ENCODE measurements at places on chromosomes 7 and 10. TPM values are rescaled to one million over a fixed set of nuclear protein-coding genes. Genes with fewer than 3 reads are reported as not detected.

DNA sequence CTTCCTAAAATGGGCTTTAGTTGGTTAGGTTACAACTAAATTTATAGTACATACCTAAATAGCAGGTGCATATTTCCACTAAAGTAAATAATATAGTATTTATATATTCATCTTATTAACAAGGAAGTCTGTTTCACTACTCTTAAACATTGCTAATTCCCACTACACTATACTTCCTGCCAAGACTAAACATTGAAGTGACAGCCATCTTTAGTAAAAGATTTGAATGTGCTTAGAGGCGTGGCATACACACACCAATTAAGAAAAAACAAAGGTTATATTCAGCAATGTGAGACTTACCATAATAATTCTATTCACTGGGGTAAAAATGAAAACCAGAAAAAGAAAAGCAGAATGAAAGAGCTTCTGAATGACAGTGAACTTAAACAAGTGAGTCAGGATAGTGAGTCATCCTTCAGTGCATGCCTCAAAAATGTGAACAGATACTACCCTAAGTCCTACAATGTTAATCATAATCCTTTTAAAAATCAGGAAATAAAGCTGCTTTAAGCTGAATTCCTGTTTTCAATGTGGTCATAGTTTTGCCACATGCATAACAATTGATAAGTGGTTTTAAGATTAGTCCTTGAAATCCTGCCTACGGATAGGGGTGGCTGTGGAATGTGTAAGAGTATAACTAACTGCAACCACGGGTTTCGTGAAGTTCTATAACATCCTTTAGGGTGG, 59.4 kb downstream of the USP6NL start:
- H3K36me3 ChIP-seq: no peaks in the 10 kb centered on the region
- H3K4me1 ChIP-seq: peaks cover 23% of the 10 kb centered on the region
- peaks cover 10% of the 10 kb centered on the region for H3K27me3 ChIP-seq
- no peak for DNase-seq
- H3K27ac ChIP-seq: no peak overlapping the region

DNA sequence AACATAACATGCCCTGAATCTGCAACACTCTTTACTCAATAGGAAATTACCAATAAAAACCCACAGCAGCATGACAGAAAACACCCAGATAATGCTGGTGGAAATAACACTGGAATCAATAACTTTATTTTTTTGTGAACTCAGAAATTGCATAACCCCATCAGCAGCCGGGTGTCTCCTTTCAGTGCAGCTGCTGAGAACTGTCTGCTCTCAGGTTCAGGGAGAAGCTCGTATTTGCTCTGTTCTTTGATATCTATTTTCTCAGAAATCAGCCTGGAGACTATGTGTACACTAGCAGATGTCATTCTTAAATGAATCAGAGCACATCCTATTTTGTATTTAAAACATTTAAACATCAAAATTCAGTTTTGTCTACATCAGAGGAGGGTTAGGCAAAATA, 506.0 kb downstream of the POM121L12 start:
- H3K27me3 ChIP-seq: no peaks in the 10 kb centered on the region
- H3K4me1 ChIP-seq: no peaks in the 10 kb centered on the region
- H3K36me3 ChIP-seq: no peaks in the 10 kb centered on the region
- no peak overlapping the region for H3K4me3 ChIP-seq
- DNase-seq: no peak

- H3K36me3 ChIP-seq: no peaks in the 10 kb centered on the region
- H3K27ac ChIP-seq: no peak overlapping the region
- DNase-seq: no peak
- H3K4me3 ChIP-seq: no peak overlapping the region
These were observed 45.1 kb downstream of the ZMIZ1 start for GRCh38 chr10:79113827-79114226.

The OR9A2 gene
- 0.30 TPM for total RNA-seq

- no peak overlapping the region for H3K4me3 ChIP-seq
- no peaks in the 10 kb centered on the region for H3K4me1 ChIP-seq
- H3K27ac ChIP-seq: no peak overlapping the region
- no peaks in the 10 kb centered on the region for H3K27me3 ChIP-seq
These were observed 246.1 kb downstream of the LRRTM3 start for GRCh38 chr10:67171970-67172369.

The CCDC172 gene
- not detected for total RNA-seq

- H3K27ac ChIP-seq: peak overlapping the region; percentile 88
- DNase-seq: no peak
- H3K4me1 ChIP-seq: peaks cover 44% of the 10 kb centered on the region
These were observed 152.4 kb upstream of the NRBF2 start for GRCh38 chr10:62980687-62981086.

DNA sequence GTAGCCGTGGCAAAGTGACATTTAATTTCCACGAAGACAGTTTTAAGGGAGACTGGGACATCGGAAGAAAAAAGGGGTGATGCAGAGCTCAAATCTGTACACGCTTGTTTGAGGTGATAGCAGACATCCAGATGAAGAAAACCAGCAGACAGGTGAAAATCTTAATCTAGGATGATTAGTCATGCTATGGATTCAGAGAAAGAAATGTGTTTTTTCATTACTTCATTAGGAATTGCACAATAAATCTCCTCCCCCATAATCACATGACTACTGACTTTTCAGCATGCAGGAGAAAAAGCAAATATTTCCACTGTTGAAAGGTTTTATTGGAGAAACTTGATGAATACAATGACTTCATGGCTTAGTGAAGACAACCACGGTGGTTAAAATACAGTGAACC, 2.5 kb downstream of the NUDT5 start:
- H3K4me3 ChIP-seq: peak overlapping the region; percentile 66
- H3K27ac ChIP-seq: no peak overlapping the region
- H3K27me3 ChIP-seq: no peaks in the 10 kb centered on the region
- peaks cover 35% of the 10 kb centered on the region for H3K4me1 ChIP-seq

DNA sequence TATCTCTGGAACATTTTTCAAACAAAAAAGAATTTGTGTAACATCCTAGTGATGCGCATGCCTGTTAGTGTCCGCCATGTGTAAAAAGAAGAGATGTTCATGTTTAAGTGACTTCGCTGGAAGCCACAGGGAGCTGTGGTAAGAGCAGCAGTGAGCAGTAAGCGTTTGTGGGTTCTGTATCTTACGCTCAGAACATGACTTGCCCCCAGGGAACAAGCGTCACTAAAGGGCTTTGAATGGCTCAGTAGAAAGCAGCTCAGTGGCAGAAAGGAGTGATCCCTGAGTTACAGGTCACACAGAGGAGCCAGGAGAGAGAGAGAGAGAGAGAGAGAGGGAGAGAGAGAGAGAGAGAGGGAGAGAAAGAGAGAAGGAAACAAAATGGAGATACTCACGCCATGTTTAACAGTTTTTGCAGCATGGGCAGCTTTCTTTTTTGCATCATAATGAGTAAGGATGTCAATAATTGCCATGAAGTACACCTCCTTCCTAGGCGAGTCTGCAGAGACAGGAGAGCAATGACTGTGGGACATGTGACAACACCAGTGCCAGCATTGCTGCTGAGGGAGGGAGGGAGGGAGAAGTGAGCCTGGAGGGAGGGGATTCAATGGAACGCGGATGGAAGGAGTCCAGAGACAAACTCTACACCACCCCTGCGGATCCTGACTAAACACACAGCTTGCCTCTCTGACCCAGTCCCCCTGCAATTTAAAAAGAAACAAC, 174.6 kb downstream of the PIP4K2A start:
- no peak overlapping the region for H3K27ac ChIP-seq
- no peak overlapping the region for H3K4me3 ChIP-seq
- no peak for DNase-seq
- H3K4me1 ChIP-seq: peaks cover 3% of the 10 kb centered on the region

DNA sequence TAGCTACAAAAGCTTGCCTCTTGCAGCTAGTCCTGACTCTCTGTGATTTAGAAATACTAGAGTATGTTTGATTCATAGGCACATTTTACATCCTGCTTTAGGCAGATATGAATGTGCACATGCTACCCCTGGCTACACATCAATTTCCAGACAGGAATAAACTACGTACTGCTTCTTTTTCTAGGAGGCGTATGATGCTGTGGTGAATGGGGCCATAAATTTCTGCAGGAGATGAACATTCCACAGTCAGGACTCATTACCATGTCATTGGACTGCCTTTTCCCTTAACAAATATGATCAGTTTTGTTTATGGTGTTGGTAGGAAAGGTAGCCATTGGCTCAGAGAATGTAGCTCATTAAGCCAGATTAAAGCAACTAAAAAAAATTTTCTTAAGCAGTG, 50.1 kb upstream of the IFRD1 start:
- no peak overlapping the region for H3K4me3 ChIP-seq
- DNase-seq: no peak

GRCh38 chr7:130853503-130854279, 119.7 kb upstream of the KLF14 start:
- H3K4me3 ChIP-seq: no peak overlapping the region
- DNase-seq: no peak
- no peaks in the 10 kb centered on the region for H3K4me1 ChIP-seq

The ASIC3 gene
- 4.0 TPM for total RNA-seq

- DNase-seq: no peak
- H3K4me1 ChIP-seq: no peaks in the 10 kb centered on the region
- no peaks in the 10 kb centered on the region for H3K27me3 ChIP-seq
- H3K36me3 ChIP-seq: no peaks in the 10 kb centered on the region
- H3K4me3 ChIP-seq: no peak overlapping the region
These were observed 27.7 kb downstream of the ZNF277 start for GRCh38 chr7:112234147-112234546.

DNA sequence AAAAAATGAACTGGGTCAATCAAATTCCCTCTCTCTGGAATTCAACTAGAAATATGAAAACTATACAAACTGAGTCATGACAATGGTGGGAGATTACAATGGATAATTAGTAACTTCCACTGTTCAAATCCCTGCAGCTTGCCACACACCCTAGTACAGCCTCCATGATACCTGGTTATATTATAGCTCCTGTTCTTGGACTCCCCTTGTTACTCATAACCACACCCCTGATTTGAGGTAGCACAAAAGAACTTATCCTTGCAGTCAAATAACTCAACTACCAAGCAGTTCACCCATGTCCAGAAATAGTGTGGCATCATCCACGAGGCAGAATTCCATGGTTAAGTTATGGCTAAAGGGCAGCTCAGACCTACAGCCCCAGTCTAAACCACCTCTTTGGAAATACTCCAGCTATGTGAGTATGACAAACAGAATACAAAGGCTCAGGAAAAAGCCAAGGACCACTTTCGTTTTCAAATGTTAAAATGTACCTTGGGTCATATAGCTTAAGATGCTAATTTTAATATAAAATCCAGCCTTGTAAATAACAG, 164.7 kb downstream of the CPEB3 start:
- no peaks in the 10 kb centered on the region for H3K27me3 ChIP-seq
- H3K4me1 ChIP-seq: no peaks in the 10 kb centered on the region

The TRIM73 gene
- 6.4 TPM for total RNA-seq

GRCh38 chr10:27743012-27743876, 2.4 kb downstream of the MKX start:
- H3K4me1 ChIP-seq: peaks cover 25% of the 10 kb centered on the region
- peaks cover 62% of the 10 kb centered on the region for H3K27me3 ChIP-seq
- peak overlapping the region; percentile 56 for H3K4me3 ChIP-seq
- H3K36me3 ChIP-seq: no peaks in the 10 kb centered on the region
- peak; percentile 10 for DNase-seq
- H3K27ac ChIP-seq: no peak overlapping the region

The PON3 gene
- total RNA-seq: 0.14 TPM

The FAM25A gene
- total RNA-seq: not detected

GRCh38 chr7:158966780-158967390, 110.5 kb downstream of the DYNC2I1 start:
- DNase-seq: no peak
- H3K4me1 ChIP-seq: no peaks in the 10 kb centered on the region
- H3K36me3 ChIP-seq: no peaks in the 10 kb centered on the region
- no peak overlapping the region for H3K27ac ChIP-seq

- no peak for DNase-seq
- H3K4me1 ChIP-seq: no peaks in the 10 kb centered on the region
- no peaks in the 10 kb centered on the region for H3K36me3 ChIP-seq
- H3K27me3 ChIP-seq: peaks cover 61% of the 10 kb centered on the region
- peak overlapping the region; percentile 26 for H3K4me3 ChIP-seq
- no peak overlapping the region for H3K27ac ChIP-seq
These were observed 1.6 kb downstream of the CHST15 start for GRCh38 chr10:124091646-124092249.

The ATRNL1 gene
- total RNA-seq: 0.87 TPM

The LGI1 gene
- not detected for total RNA-seq

GRCh38 chr10:35270100-35270499, 66.2 kb upstream of the CCNY start:
- DNase-seq: no peak
- peaks cover 15% of the 10 kb centered on the region for H3K4me1 ChIP-seq
- H3K27me3 ChIP-seq: no peaks in the 10 kb centered on the region
- H3K36me3 ChIP-seq: no peaks in the 10 kb centered on the region
- H3K27ac ChIP-seq: peak overlapping the region; percentile 72

- H3K4me3 ChIP-seq: no peak overlapping the region
- DNase-seq: no peak
- no peak overlapping the region for H3K27ac ChIP-seq
- peaks cover 36% of the 10 kb centered on the region for H3K27me3 ChIP-seq
- no peaks in the 10 kb centered on the region for H3K36me3 ChIP-seq
These were observed 191.5 kb downstream of the WDR37 start for GRCh38 chr10:1247598-1248261.

DNA sequence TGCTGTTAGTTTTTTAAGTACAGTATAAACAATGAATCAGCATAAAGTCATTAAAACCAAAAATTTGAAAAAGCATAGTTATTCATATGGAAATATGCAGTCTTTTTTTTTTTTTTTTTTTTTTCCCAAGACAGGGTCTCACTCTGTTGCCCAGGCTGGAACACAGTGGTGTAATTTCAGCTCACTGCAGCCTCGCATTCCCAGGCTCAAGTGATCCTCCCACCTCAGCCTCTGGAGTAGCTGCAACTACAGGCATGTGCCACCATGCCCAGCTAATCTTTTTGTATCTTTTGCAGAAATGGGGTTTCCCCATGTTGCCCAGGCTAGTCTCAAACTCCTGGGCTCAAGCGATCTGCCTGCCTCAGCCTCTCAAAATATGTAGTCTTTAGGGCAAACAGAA, 182.0 kb downstream of the SEMA3E start:
- no peaks in the 10 kb centered on the region for H3K4me1 ChIP-seq
- H3K27me3 ChIP-seq: no peaks in the 10 kb centered on the region
- H3K4me3 ChIP-seq: no peak overlapping the region
- H3K36me3 ChIP-seq: no peaks in the 10 kb centered on the region
- no peak for DNase-seq

DNA sequence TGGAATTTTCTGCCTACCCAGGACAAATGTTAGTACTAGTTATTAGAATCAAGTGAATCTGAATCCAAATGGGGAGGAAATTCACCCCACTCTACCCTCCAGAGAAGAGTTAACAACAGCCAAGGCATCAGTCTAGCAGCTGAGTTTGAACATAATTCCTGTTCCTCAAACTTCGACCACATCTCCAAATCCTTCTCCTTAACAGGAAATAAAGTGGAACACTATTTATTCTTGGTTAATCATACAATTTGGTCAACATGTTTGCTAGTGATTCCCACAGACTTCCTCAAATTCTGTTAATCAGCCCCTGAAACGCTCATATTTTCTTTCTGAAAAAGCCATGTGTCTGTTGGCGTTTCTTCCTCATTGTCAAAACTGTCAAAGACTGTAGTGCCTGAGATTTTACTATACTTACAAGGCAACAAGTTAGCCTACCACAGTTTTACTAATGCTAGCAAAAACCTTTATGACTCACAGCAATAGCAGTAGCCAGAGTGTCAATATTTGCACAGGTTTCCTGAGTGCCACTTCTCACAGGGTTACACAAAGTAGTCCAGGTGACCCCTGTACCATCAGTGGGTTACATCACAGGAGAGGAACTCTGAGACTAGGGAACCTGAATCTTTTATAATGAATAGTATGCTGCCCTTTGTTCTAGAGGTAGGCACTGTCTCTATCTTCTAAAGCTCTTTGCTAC, 202.9 kb downstream of the GRM3 start:
- no peaks in the 10 kb centered on the region for H3K4me1 ChIP-seq
- DNase-seq: no peak
- H3K27ac ChIP-seq: no peak overlapping the region
- no peaks in the 10 kb centered on the region for H3K36me3 ChIP-seq

The NRAP gene
- total RNA-seq: not detected
